ENCODE measurements at places on chromosomes 5 and 9.

DNA sequence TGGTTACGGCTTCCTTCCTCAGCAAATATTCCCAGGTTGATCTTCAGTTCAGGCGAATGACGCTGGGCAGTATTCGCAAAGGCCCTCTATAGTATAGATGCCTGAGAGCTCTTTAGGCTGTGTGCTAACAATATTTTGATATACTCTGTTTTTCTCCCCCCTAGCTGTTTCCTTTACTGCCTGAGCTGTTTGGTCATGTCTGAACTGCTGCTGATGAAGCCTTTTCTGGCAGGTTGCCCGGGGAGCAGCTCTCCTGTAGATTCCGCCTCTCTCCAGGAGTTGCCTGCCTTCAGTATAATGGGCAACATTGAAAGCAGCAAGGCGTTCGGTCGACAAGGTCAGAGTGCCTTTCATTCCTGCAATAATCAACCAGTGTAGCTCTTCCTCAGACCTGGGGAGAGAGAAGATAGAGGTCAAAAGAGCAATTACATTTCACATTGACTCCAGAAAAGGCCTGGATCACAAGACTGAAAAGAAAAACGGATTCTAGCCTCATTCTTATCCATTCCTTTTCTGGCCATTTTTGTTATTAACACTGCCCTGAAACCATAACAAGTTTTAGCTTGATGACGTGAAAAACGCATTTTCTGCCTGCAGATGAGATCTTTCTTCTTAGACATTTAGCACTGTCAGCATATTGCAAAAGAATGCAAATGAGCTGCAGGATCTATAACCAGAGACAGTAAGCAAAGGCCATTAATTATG, 60.1 kb upstream of the ZNF608 start:
- DNase-seq: peak; percentile 98

DNA sequence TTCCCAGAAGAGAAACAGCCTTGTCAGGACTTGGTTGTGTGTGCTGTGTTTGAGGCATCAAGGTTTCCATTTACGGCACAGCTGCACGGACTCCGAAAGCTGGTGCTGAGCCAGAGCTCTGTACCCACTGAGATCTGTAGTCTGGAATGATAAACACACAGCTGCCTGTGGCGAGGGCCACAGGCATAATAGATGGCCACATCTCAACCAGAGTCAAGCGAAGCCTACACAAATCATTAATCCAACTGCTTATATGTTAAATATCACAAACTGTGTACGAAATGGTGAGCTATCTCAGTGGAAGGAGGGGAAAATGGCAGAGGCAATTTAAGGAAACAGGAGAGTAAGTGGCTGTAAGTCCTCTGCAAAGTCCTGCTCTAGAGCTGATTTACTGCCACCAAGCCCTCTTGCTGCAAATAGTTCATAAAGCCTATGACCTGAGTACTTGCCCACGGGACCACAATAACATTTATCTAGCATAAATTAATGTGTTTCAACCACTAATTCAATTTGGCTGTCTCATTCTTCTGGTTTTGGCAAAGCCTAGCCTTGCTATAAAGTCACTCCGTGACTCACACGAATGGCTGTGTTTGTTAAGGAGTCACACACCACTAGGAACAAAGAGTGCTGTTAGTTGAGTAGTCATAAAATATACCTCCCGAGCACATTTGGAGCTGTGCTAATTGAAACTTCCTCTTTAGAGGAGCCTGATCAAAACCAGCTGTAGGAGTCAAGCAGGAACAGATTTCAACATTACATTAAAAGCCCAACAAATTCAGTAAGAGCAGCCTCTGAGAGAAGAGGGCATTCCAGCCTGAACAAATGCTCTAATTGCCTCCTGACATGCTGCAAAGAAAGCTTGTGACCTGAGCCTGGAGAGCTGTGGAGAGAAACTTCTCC, 738.6 kb upstream of the ZNF608 start:
- peak; percentile 95 for DNase-seq

GRCh38 chr5:54969856-54970828, 15.3 kb downstream of the ESM1 start:
- peak; percentile 13 for DNase-seq

DNA sequence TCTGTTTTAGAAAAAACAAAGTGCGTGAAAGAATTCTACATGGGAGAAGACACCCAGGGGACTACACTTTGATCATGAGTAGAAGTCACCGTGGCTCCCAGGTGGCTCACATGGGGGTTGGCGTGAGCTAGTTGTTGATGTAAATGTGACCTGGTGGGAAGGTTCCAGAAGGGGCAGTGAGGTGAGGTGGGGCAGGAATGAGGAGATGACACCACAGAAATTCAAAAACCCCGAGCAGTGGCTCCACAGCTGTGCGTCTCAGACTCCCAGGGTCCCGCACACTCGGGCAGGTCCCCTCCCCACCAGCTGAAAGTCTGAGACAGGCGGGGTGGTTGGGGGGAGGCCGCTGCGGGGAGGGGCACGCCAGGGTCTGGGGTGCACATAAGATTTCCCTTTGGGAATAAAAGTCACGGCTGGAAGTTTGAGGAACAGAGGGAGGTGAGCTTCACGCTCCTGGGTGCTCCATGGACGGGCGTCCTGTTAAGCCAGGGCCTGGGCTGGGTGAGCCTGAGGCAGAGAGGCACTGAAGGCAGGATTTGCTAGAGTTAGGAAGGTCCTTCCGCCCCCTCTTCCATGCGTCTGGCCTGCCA, 29.9 kb downstream of the GLT6D1 start:
- no peak for DNase-seq

GRCh38 chr5:154481584-154482381, 3.8 kb upstream of the HAND1 start:
- DNase-seq: no peak

GRCh38 chr5:165508286-165508685, 2002.9 kb downstream of the MAT2B start:
- DNase-seq: no peak

GRCh38 chr9:120531683-120532300, 48.2 kb downstream of the CDK5RAP2 start:
- DNase-seq: peak; percentile 68

Measured in choroid plexus epithelial cell (primary cell).